Smooth muscle cell of trachea (primary cell): ENCODE measurements at places on chromosomes 4 and X. TPM values are rescaled to one million over a fixed set of nuclear protein-coding genes. Genes with fewer than 3 reads are reported as not detected.

The TRPC3 gene
- total RNA-seq: 0.44 and 0.50 TPM in 2 replicates

The ANXA10 gene
- 1.5 and 4.2 TPM in 2 replicates for total RNA-seq

The CYTL1 gene
- 0.15 and 0.17 TPM in 2 replicates for total RNA-seq

The G3BP2 gene
- 161 and 185 TPM in 2 replicates for total RNA-seq

The HDX gene
- total RNA-seq: 4.9 and 5.1 TPM in 2 replicates

The PLP1 gene
- 0.44 and 1.5 TPM in 2 replicates for total RNA-seq
